ENCODE measurements at places on chromosomes 5 and 9.

DNA sequence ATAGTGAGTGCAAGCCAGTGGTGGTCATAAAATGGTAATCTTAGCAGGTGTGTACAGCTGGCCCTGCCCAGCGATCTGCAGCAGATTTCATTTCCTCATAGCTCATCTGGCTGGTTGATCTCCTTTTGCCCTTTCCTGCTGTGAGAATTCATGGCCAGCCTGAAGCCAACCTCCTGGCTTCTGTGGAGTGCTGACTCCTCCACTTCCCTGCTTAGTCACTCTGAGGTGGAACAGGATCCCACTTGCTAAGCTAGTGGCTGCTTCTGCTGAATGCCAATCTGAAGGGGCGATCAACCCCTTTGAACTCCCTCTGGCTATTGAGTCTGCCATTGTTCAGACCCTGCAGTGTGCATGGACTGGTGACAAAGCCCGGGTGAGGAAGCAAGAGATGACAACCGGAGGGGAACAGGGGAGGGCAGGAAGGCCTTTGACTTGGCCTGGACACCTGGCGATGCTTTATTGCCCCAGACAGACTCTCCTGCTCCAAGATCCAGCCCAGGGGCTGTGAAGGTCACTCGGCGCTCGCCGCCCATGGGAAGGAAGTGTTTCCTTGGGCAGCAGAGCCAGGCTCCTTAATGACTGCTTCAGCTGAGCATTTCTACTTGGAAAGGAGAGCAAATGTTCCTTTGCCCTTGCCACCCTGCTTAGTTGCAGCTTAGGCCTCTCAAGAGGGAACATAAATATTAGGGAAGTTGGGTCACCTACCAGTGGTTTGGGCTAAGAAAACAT, 341.1 kb downstream of the ZSWIM6 start:
- DNase-seq: peak; percentile 20

GRCh38 chr9:112084334-112084733, 90.8 kb downstream of the SUSD1 start:
- no peak for DNase-seq

DNA sequence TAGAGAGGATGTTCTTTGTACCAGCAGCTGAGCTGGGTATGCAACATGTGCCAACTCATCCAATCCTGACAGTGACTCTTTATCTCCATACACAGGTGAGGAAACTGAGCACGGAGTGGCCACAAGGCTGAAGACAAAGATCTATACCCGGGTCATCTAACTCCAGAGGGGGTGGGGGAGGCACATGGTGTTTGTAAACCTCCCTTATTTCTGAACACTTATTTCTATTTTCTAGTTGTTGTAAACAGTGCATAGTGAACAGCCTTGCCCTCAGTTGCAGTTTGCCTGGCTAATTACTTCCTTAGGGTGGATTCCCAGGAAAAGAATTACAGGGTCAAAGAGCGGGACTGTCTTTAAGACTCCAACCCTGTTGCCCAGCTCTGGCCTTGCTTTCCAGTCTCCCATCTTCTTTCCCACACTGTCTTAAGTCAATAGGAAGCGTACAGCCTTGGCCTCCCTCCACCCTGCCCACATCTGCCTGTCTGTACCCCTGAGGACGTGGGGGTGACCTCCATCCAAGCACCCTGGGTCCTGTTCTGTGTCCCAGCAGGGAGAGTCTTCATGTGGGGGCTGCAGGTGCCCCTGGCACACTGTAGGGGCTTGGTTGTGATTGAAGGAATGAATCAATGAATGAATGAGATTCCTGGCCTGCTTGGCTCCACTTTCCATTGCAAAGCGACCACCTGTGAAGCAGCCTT, 13.2 kb upstream of the FIBCD1 start:
- no peak for DNase-seq

GRCh38 chr5:173697931-173698579, 81.6 kb upstream of the BOD1 start:
- DNase-seq: no peak

DNA sequence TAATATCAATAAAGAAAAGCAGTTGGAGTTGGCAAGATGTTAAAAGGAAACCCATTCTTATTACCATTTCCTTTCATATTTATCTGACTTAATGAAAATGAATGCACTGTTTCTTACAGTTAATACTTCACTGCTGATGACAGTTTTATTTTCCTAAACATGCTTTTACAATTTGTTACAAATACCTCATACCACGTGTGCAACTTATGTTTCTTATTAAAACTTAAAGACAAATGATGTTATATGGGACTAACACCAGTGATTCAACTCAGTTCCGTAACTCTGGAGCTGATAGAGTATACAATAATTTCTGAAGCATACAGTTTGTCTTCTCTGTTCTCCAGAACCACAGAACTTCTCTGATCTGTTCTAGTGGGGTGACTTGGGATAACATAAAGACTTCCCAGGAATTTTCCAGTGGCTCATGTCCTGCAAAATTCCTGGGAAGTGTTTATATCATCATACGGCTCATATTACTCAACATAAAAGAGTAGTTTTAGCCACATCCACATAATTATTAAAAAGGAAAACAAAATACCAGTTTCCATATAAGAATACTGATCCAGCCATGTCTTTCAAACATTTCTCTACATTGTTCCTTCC, 1259.0 kb upstream of the C9orf72 start:
- DNase-seq: no peak

DNA sequence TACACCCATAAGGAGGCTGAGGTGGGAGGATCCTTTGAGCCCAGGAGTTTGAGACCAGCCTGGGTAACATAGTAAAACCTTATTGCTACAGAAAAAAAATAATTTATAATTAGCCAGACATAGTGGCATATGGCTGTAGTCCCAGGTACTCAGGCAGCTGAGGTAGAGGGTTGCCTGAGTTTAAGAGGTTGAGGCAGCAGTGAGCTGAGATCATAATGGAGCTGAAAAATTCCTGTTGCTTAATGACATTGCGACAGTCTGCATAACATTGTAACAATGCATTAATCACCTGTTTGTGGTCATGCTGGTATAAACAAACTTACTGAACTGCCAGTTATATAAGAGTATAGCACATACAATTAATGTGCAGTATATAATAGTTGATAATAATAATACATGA, 214.2 kb downstream of the TRIM32 start:
- DNase-seq: no peak

DNA sequence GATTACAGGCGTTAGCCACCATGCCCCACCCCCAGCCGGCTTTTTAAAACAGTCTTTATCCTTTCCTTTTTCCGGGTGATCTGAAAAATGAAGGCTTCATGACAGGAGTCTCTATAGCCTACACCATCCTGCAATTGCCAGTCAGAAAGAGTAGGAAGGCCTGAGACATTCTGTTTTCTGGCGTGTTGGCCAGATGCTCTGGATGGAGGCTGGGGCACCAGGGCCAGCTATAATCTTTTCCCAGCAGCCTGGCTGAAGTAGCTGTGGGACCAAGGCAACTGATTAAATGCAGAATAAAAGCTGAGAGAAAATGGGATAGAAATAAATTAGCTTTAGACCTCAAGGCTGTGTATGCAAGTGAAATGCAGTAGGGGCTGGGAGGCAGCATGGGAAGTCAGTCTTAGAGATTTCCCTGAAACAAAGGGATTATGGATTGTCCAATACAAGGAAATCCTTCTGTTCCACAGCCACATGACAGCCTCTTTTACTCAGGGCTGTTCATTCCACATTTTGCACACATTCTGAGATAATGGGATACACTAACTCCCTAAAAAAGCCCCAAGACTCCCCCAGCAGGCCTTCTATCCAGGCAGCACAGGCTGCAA, 116.0 kb upstream of the LRRTM2 start:
- no peak for DNase-seq

GRCh38 chr5:41043109-41043747, 27.9 kb downstream of the MROH2B start:
- DNase-seq: no peak

DNA sequence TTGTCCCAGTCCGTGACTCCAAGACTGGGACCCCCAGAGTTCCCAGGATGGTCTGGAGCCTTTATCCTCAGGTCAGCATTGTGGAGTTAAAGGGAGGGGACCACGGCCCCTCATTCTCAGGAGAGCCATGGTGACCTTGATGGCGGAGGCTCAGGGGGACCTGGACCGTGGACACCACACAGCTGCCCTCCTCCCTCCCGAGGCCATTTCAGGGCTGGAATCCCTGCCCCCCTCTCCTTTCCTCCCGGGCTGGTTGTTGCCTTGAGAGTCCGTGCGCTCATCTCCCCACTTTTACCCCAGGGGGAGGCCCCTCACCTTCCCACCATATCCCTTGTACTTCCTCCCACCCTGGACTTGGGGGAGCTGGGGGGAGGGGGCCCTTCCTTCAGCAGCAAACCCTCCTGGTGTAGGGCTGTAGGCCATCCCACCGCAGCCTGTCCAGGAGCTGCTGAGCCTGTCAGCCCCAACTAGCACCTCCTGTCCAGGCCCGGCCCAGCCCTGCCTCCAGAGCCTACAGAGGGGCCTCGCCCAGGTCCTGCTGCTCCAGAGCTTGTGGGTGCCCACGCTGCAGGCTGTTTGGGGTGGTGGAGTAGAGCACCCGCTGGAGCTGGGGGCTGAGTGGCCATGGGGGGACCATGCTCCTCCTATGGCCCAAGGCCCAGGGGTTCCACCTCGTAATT, 14.3 kb upstream of the AJM1 start:
- DNase-seq: no peak

DNA sequence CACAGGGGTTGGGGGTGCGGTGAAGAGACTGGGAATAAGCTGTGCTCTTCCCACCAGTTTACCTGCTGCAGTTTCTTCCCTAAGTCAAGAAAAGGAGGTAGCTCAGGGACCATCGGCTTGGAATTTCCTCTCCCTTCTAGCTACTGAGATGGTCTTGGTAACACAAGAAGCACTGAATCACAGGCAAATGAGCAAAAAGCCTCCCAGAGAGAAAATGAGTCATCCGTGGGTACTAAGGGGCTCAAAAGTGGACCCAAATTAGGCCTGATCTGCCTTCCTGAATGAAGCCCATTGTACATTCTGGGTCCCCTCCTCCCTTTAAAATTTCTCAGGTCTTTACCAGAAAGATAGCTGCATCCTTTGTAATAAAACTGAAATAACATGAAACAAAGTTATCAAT, 49.9 kb downstream of the PTPN3 start:
- no peak for DNase-seq

GRCh38 chr5:66144834-66145390, 812 bp downstream of the SREK1 start:
- DNase-seq: no peak

GRCh38 chr9:115022760-115023434, 92.5 kb upstream of the TNFSF8 start:
- no peak for DNase-seq

GRCh38 chr9:134978272-134978671, 60.6 kb upstream of the FCN1 start:
- no peak for DNase-seq

DNA sequence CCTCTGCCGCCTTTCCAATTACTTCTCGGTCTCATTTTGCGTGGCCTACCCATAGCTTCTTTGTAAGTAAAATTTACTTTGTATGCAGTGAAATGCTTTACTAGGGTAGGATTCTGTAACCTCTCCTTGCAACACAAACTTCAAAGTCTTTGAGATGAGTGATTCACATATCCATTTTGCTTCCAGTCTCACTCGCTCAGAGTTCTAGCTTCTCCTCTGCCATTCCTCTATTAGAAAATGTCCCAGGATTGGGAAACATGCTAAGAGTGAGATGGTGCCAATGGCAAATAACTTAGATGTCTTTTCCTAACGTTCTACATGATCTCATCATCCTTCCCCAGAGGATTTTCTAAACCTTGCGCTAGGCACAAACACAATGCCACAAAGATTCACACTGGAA, 270.5 kb upstream of the SLC30A5 start:
- no peak for DNase-seq

- DNase-seq: no peak
Measured at GRCh38 chr9:132885720-132886333, 7.1 kb downstream of the SPACA9 start.

Data from NCI-H2227 treated with DMSO at 0.1 percent for 48 hours (cell line).